ENCODE measurements at places on chromosomes 6 and 20. TPM values are rescaled to one million over a fixed set of nuclear protein-coding genes. Genes with fewer than 3 reads are reported as not detected.

DNA sequence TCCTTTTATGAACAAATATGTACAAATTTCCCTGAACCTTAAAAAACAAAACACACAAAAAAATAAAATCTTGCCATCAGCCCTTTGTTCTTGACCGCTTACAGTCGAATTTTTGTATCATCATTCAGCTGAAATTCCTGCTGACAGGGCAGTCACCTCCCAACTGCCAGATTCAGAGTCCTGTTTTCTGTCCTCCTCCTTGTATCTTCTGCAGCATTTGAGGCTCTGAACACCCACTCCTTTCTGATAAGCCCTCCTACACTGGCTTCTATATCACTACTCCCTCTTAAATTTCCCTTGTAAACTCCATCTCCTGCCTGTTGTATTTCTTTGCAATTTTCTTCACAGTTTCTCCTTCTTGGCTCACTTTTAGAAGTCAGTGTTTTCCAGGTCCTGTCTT is 77.8 kb upstream of the CCN6 start:
- DNase-seq: no peak

GRCh38 chr20:11018668-11019170 is 344.9 kb upstream of the JAG1 start:
- DNase-seq: no peak

The FOXS1 gene
- 3.1 TPM for total RNA-seq

The HLA-DPA1 gene
- total RNA-seq: 50.5 TPM

The SEMG2 gene
- not detected for total RNA-seq

The ID1 gene
- 103 TPM for total RNA-seq

The SIRPD gene
- not detected for total RNA-seq

The ZC3H12D gene
- total RNA-seq: 1.6 TPM

All from left cardiac atrium (tissue), 4 donors.